Bone marrow (tissue), 2 donors: ENCODE measurements at places on chromosomes 1 and 21.

DNA sequence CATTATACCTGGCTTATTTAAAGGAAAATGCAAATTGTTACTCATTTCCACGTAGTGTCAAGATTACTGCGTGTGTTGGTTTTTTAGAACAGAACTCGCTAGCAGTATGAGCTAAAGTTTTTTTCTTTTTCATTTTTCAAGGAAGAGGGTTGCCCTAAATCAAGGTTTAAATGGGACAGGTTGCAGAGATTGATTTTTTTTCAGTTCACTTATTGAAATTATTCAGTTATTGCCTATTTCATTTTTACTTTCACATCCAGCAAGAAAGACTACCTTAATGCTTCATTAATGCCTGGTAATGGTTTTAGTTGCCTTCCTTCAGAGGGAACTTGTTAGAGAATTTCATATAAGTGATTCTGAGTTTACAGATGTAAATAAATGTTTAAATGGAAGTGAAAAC lies 5.6 kb downstream of the FAM20B start:
- no peak for DNase-seq

DNA sequence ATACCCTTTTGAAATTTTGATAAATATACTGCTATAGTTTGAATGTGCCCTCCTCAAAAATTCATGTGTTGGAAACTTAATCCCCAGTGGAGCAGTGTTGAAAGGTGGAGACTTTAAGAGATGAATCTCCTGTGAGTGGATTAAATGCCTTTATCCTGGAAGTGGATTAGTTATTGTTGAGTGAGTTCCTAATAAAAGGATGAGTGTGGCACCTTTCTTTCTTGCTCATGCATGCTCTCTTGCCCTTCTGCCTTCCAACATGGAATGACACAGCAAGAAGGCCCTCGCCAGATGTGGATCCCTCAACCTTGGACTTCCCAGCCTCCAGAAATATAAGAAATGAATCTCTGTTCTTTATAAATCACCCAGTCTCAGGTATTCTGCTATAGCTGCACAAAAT lies 51.8 kb downstream of the CD160 start:
- DNase-seq = no peak

GRCh38 chr1:93483200-93483599 lies 35.3 kb downstream of the FNBP1L start:
- no peak for DNase-seq

GRCh38 chr1:234213658-234214128 lies 159.6 kb upstream of the COA6 start:
- DNase-seq = peak; percentile 74

- DNase-seq = no peak
Measured at GRCh38 chr21:31753949-31754707, 22.2 kb upstream of the SCAF4 start.
